Mucosa of descending colon (tissue), 3 donors: ENCODE measurements at places on chromosomes 4 and X.

DNA sequence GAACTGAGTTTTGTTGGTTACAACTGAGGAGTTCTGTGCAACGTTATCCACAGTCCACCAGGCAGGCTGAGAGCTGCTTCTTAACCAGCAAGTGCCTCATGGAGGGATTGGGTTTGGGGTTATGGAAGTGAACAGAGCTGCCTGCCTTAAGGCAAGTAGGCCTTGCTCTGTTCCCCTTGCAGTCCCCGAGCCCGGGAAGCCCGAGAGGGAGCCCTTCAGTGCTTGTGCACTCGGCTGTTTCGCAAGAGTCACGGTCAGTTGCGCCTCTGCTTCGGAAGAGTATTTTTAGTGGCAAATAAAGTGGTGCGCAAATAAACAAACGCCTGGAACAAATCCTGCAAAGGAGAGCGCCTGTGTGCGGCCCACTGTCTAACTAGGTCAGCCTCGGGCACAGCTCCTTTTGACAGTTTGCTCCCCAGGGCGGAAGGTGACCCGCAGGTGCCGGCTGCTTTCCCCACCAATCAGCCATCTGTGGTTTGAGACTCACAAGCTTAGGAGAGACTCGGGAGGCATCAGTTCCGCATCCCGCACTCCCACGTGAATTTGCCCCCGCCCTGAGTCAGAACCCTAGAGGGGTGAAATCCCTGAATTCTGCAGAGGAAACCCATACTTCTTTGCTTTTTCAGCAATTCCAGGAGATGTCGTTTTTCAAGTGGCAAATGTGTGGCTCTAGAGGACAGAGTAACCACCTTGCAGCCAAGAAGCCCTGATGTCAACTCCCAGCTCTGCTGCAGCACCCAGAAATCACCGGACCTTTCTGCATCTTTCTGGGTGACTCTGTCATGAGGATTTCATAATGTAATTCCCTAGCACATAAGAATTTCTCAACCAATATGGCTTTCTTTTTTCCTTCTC is 56.8 kb downstream of the LGI2 start:
- DNase-seq = peak; percentile 62

DNA sequence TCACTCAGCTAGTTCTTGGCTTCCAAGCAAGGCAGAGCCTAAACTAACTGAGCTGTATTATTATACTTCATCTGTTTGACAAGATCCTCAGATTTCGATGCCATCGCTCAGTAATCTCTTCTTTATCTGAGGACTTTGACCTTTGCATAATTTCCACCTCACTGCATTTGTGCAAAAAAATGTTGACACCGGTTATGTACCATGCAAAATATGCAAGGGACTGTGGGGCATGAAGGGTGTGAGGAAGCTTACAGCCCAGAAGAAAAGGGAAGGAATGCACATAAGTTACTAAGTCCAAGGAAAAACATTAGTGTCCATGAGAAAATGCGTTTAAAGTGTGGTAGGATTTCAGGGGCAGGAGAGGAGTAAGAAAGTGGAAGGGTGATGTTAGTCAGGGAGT is 295.4 kb downstream of the PACRGL start:
- no peak for DNase-seq

GRCh38 chr4:23889391-23889790 is 456 bp downstream of the PPARGC1A start:
- no peak for DNase-seq

- no peak for DNase-seq
Observed at GRCh38 chr4:173801361-173801760, 271.3 kb upstream of the HAND2 start.

DNA sequence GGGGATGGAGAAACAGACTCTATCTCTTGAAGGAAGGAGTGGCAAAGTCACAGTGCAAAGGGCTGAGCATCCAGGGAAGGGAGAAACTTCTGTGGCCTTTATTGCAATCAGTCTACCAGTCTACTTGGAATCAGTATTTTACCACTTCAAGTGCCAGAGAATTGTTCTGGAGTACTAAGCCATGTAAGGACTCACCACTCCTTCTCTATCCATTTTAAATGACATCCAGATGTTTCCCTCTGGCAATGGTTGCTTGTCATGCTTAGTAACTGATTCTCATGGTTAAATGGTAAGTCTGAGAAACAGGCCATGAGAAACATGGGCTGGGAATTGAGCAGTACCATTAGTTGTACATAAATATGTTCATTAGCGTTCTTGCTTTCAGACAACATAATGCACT is 21.1 kb upstream of the SMIM10 start:
- no peak for DNase-seq

GRCh38 chr4:179663641-179664429 is 2221.6 kb upstream of the AGA start:
- DNase-seq = no peak

- DNase-seq = no peak
Observed at GRCh38 chrX:55754861-55755294, 37.3 kb downstream of the RRAGB start.

DNA sequence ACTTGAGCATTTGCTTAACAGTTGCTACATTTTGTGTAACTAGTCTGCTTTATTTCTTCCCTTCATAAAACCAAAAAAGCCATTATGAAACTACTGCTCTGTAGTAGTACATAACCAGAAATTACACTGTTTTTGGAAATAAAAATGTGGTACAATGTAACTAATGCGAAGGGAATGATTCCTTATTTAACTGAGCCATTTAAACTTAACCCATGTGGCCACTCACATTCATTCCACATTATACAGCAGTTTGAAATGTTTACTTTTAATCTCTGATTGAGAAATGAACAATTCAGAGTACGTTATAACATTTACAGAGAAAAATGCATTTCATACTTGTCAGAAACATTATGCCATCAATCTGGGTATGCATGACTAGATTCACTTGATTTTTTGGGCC is 94.2 kb downstream of the NYX start:
- DNase-seq = no peak

DNA sequence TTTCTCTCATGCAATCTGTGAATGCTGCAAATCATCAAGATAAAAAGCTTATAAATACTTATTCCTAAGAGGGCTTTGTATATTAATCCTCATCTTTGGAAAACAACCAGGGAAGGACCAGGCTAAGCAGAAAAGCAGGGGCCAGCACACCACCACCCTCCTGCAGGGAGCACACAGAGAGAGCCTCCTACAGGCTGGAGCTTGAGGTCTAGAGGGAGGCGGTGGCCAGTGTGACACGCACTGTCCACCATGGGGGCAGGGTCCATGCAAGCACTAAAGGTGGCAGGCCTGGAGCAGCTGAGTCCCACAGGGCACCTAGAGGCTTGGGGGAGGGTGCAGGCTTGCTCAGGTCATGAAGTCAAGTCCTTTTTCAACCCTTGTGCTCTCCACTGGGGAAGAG is 236.9 kb downstream of the TACR3 start:
- DNase-seq = no peak

DNA sequence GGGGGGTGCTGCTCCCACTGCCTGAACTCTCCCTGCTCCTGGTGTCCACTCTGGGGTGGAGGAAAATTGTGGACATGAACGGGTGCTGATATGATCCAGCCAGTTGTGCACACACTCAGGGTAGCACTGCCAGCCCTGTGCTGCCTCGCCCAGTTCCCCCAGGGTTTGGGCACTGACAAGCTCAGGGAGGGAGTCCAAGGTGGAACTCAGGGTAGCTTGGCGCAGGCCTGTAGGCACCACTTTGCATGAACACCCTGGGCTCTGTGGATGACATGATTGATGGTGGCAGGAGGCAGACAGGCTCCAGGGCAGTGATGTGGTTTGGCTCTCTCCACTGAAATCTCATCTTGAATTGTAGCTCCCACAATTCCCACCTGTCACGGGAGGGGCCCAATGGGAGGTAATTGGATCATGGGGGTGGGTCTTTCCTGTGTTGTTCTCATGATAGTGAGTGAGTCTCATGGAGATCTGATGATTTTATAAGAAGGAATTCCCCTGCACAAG is 572.0 kb upstream of the PABPC4L start:
- no peak for DNase-seq

- DNase-seq = no peak
Observed at GRCh38 chr4:4470208-4470607, 71.6 kb downstream of the STX18 start.

DNA sequence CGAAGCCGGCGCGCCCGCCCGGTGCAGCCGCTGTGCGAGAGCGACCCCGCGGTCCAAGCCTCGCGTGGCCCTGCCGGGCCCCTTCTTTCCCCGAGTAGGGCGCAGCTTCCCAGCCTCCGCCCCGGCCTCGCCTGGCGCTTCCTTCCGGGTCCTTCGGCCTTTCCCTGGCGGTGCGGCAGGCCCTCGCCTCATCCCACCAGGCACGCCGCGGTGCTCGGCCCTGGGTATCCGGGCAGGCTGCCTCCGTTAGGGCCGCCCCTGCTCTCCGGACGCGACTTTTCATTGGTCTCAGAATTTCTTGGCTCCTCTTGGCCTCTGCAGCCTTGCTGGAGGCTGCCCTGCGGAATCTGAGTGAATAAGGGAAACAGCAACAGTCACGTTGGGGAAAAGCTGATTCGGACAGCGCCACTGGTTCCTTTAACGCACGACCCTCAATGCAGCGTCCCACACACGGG is 429 bp downstream of the UVSSA start:
- DNase-seq = peak; percentile 82

DNA sequence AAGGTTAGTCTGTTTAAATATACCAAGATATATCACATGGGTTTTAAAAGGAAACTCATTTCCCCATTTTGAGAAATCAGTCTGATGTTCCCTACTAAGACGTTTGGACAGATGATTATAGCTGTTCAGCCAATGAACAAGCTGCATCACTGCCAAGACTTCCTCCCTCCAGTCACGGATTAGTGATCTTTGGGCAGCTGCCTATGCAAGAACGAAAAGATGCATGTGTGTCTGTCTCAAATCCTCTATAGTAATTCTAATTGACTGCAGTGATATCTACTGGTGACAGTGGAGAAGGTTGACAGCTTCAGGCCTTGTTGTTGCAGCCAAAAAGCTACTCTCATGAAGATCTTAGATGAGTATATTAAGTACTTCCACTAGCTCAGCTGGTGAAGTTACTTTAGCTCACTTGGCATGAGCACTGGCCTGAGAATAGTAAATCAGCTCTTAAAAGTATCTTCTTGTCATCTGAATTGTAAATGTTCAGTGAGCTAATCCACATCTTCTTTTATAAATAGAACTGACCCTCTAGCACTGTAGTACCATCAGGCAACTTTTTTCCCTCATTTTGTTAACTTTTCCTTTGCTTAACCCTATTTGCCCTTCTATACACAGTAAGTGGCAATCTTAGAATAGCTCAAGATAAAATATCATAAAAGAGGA is 134.5 kb upstream of the PCDH10 start:
- DNase-seq = no peak

GRCh38 chr4:105107095-105107856 is 39.4 kb upstream of the TET2 start:
- DNase-seq = no peak

GRCh38 chrX:14050709-14051108 is 21.0 kb upstream of the GEMIN8 start:
- DNase-seq = no peak

DNA sequence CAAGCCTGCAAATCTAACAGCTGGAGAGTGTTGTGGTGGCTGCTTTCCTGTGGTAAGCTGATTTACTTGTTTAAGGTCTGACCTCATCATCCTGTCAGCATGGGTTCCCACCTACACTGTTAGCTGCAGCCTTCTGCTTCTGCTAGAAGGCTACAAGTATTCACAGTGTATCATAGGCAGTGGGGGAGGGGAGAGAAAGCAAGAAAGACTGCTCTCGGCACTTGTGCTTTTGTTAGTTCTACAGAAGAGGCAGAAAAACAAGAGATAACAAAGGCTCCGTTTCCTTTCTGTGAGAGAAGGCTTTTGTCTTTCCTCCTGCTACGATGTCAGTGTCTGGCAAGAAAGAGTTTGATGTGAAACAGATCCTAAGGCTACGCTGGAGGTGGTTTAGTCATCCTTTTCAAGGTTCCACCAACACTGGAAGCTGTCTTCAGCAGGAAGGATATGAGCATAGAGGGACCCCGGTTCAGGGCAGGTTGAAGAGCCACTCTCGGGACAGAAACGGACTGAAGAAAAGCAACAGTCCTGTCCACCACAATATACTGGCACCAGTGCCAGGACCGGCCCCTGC is at the start of gene KLHL4:
TSS of gene KLHL4 (plus strand) at position 232 of the 571 bp plus-strand sequence. CDS start at position 324, 92 bp downstream.
- no peak for DNase-seq

DNA sequence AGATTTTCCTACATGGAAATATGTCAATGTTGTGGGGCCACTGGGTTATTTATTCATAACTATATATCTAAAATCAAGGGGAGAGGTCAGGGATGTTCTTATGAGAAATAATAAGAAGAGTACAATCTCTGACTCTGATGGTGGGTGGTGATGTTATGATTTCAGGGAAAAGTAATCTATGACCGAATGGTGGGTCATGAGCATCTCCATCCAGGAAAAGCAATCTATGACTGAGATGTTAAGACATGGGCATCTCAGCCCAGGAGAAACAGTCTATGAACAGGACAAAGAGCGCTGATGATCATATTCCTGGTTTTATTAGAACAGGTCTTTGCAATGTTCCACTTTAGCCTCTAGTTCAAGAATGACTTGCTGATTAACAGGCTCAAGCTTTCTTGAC is 137.1 kb downstream of the ARSF start:
- DNase-seq = no peak

DNA sequence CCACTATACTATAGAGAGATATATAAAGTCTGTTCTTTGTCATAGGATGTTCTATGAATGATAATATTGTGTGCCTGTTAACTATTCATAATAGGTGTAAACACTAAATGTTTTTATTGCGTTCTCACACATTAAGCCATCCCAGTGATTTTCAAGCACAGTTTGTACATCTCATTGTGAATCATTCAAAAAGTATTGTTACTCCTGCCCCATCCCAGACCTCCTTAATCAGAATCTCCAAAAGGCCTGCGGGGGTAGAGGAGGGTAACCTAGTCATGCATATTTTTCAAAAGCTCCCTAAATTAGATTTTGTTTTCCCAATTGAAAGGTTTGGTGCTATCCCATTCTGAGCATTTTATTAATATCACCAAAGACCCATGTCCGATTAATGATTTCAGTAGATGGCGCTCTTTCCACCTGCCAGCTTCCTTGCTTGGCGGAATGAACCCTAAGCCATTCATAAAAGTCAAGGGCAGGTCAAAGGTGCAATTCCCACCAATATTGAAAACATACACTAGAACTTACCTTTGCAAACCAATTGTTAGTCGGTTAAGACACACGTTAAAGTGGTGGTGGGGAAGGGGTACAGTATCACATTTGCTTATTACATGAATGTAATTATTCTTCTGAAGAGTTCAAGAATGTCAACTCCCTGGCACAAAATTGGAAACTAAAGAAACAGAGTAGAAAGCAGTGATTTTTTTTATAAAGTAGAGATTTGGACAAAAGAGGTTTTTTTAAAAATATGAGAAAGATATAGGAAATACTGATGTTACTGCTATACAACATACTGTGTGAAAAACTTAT is 5.8 kb upstream of the TET2 start:
- no peak for DNase-seq

GRCh38 chr4:81454948-81455347 is 16.8 kb downstream of the RASGEF1B start:
- DNase-seq = no peak

DNA sequence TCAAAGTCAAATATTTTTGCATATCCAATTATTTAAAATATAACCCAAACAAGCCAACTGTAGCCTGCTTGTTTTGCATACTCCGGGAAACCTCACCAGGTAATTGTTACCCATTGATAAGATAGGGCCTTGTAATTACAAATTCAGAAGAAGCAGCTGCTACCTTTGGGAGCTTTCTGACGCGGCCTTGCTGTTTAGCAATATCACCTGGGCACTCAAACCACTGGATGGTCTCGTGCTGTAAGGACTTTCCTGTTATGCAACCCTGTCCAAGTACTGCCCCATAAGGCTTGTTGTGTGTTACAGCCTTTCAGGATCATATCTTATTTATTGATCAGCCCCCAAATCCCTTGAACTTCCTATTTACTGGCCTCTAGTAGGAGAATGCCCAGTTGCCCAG is 52.1 kb downstream of the HS3ST1 start:
- no peak for DNase-seq
